CD4-positive, alpha-beta T cell treated with Interleukin-1 beta for 1 hour (primary cell): ENCODE measurements at places on chromosomes 2 and 18.

- no peak for DNase-seq
Observed at GRCh38 chr2:174121612-174122011, 126.7 kb downstream of the OLA1 start.

DNA sequence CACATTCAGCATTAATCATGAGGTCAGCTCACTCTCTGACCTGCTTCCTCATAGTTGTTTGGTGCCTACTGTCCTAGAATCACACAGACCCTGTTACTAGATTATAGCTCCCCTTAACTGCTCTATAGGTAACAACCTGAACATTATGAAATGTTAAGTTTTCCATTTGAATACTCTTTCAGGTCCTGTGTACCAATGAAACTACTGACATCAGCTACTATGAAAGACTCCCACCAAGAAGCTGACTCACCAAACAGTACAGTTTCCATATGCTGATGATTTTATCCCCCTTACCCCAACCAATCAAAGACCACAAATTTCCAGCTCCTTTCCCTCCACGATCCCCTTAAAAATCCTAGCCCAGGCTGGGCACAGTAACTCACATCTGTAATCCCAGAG, 56.3 kb downstream of the SRBD1 start:
- DNase-seq: no peak

GRCh38 chr2:159146996-159147666, 139.4 kb downstream of the WDSUB1 start:
- DNase-seq: no peak

DNA sequence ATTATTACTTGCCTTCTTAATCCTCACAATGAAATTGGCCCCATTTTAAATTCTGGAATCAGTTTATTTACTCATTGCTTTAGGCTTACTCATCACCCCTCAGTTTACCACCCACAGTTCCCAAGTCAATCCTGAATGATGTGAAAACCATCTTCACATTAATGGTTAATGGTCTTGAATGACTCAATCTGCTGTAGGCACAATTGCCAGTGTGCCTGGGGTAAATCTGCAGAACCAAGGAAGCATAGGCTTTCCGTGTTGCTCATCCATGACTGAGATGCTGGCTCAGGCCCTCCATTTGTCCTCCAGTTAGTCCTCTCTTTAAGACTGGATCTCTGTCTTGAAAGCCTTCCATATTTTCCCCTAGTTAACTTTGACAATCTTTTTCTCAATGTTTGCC, 164.5 kb downstream of the PMAIP1 start:
- DNase-seq: no peak

GRCh38 chr2:60441800-60442199, 111.7 kb downstream of the BCL11A start:
- no peak for DNase-seq

GRCh38 chr2:102424754-102425153, 1.8 kb downstream of the IL18RAP start:
- no peak for DNase-seq
